T-helper 2 cell treated with Interferon-gamma antibody and Interleukin-4, amounts not matched to agents 5 μg/mL and 100 μg/mL, for 36 hours (primary cell): ENCODE measurements at places on chromosomes 7 and 10.

DNA sequence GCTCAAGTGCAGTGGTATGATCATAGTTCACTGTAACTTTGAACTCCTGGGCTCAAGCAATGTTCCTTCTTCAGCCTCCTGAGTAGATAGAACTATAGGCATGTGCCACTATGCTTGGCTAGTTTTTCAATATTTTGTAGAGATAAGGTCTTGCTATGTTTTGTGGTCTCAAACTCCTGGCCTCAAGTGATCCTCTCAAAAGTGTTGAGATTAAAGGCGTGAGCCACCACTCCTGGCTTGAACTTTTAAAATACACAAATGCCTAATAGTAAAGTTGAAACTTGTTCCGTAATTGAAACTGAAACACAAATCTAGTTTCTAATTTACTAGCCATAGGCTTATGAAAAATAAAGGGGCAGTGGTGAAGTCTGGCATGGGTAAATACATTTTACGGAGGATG lies 65.7 kb downstream of the AP3M1 start:
- DNase-seq, result peak; percentile 9
- H3K36me3 ChIP-seq, result peaks cover 33% of the 10 kb centered on the region
- peak overlapping the region; percentile 7 for H3K27ac ChIP-seq
- H3K27me3 ChIP-seq, result no peaks in the 10 kb centered on the region
- no peak overlapping the region for H3K4me3 ChIP-seq

DNA sequence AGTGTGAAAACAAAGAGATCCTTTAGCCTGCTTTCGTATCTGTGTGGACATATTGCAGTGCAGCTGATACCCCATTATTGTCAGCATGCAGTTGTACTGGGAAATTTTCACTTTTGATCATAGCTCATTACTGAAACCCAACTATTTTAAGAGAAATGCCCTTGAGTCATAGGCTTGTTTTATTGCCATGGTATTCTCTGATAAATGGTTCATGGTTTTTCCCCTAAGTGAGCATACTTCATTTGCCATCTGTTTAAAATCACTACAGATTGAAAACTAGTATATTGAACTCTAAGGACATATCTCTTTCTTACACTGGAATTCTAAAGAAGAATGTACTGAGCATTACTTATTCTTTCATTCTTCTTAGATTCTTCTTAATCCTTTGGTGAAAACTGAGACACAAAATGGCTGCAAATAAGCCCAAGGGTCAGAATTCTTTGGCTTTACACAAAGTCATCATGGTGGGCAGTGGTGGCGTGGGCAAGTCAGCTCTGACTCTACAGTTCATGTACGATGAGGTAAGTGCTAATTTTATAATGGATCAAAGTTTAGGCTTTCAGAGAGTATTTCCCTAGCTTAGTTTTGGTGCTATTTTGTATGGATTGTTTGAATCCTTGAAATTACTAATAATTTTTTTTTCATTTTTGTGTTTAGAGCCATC lies 63.0 kb downstream of the RALA start:
- H3K27ac ChIP-seq, result no peak overlapping the region
- no peak for DNase-seq
- H3K27me3 ChIP-seq, result no peaks in the 10 kb centered on the region
- H3K36me3 ChIP-seq, result peaks cover 9% of the 10 kb centered on the region
- H3K4me1 ChIP-seq, result peaks cover 3% of the 10 kb centered on the region
- no peak overlapping the region for H3K4me3 ChIP-seq

- H3K4me3 ChIP-seq, result no peak overlapping the region
- H3K36me3 ChIP-seq, result no peaks in the 10 kb centered on the region
- no peak overlapping the region for H3K27ac ChIP-seq
These were observed 175.5 kb upstream of the PLXDC2 start for GRCh38 chr10:19640566-19641263.

GRCh38 chr7:37510043-37510634 lies 61.5 kb upstream of the ELMO1 start:
- H3K27me3 ChIP-seq, result peaks cover 30% of the 10 kb centered on the region
- no peaks in the 10 kb centered on the region for H3K4me1 ChIP-seq
- no peak overlapping the region for H3K4me3 ChIP-seq
- H3K36me3 ChIP-seq, result no peaks in the 10 kb centered on the region

- H3K4me3 ChIP-seq, result no peak overlapping the region
- peaks cover 3% of the 10 kb centered on the region for H3K4me1 ChIP-seq
- no peak overlapping the region for H3K27ac ChIP-seq
- no peaks in the 10 kb centered on the region for H3K36me3 ChIP-seq
- peak; percentile 25 for DNase-seq
These were observed 9.1 kb downstream of the EN2 start for GRCh38 chr7:155466814-155467733.

DNA sequence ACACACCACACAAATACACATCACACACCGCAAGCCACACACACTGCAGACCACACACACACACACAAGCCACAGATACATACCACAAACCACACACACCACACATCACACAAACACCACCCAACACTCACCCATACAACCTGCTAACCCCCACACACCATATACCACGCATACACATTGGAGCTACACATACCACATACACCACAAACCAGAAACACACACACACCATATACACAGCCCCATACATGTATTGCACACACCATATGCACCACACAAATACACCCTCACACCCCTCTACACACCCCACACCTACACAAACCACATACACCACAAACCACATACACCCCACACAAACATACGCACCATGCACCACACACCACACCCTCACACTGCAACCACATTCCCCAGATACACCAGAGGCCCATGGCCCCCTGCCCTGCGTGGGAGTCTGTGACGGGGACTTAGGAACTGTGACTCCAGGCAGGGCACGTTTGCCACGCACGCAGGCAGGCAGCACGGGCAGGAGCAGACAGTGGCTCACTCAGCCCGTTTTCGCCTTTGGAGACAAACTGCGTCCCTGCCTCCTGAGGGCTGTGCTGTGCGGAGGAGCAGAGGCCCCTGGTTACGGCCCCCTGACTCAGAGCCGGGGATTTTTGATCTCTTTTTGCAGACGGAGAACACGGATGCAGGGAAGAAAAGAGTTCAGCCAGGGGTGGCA lies 52.6 kb downstream of the TMEM209 start:
- peaks cover 5% of the 10 kb centered on the region for H3K27me3 ChIP-seq
- H3K4me3 ChIP-seq, result no peak overlapping the region
- no peak overlapping the region for H3K27ac ChIP-seq
- DNase-seq, result no peak

DNA sequence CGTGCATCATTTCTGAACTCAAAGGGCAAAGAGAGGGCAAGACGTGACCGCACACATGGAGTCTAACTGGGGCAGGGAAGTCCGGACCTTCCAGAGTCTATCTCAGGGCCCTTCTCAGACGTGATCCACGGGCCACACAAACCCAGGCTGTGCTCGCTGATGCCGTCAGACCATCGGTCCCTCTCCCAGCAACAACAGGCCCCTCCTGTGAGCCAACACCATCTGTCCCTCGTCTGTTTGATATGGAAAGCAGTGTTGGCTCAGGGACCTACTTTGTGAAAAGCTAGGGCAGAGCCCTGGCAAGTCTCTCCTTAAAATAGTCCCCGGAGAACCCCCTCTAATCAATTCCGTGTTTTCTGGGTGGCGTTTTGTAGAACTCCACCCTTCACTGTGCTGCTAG lies 208.8 kb downstream of the TCERG1L start:
- H3K4me3 ChIP-seq, result no peak overlapping the region
- no peak for DNase-seq
- H3K27ac ChIP-seq, result no peak overlapping the region
- H3K4me1 ChIP-seq, result no peaks in the 10 kb centered on the region

- no peaks in the 10 kb centered on the region for H3K27me3 ChIP-seq
- H3K4me3 ChIP-seq, result no peak overlapping the region
- H3K36me3 ChIP-seq, result no peaks in the 10 kb centered on the region
- H3K4me1 ChIP-seq, result no peaks in the 10 kb centered on the region
- H3K27ac ChIP-seq, result no peak overlapping the region
- no peak for DNase-seq
These were observed 511.4 kb upstream of the TPK1 start for GRCh38 chr7:145347271-145347670.

DNA sequence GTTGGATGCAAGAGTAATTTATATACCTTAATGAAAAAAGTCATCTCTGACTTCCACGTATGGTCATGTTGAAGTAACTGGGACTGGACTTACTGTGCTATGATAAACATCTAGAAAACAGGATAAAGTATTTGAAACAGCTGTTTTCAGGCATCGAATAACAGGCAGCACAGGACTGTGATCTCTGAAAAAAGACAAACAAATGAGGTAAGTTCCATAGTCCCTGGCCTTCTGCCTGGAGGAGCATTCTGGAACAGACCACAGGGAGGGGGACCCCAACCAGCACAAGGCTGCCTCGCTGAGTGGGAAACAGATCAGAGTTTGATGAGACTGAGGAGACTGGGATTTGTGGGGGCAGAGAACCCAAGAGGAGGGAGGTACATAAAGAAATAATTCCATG lies 89.1 kb upstream of the HABP2 start:
- H3K4me1 ChIP-seq, result no peaks in the 10 kb centered on the region
- no peak overlapping the region for H3K4me3 ChIP-seq
- H3K27ac ChIP-seq, result no peak overlapping the region
- DNase-seq, result no peak

GRCh38 chr7:67823345-67823744 lies 826.7 kb downstream of the TYW1 start:
- H3K4me3 ChIP-seq, result no peak overlapping the region
- no peak for DNase-seq
- no peak overlapping the region for H3K27ac ChIP-seq

GRCh38 chr7:138396251-138397070 lies 63.6 kb upstream of the TRIM24 start:
- H3K4me1 ChIP-seq, result no peaks in the 10 kb centered on the region
- no peaks in the 10 kb centered on the region for H3K27me3 ChIP-seq
- DNase-seq, result no peak
- H3K4me3 ChIP-seq, result no peak overlapping the region
- no peaks in the 10 kb centered on the region for H3K36me3 ChIP-seq

DNA sequence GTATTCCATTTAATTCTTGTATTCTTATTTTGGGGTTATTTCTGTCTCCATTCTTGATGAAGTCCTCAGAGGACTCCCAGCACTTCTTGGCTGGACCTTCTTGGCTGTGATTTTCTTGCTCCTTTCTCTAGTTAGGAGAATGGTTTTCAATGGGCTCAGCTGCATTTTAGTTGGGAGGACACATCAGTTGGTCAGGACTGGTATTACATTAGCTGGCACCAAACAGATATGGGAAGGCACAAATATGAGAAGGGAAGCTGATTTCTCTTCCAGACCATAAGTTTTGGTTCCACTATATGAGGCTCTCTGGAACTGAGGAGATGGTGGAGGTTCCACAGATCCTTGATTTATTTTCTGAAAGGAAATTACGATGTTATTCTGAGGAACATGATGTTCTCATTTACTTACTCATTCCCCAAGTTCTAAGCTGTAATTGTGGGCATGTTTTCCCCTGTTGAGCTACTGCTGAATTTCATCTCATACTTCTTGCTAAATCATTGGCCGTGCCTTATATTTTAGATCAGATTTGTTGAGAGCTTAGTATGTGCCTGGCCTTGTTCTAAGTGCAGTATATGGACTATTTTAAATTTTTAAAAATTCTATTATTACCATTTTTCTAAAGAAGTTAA lies 261.0 kb downstream of the THSD7A start:
- H3K36me3 ChIP-seq, result no peaks in the 10 kb centered on the region
- no peaks in the 10 kb centered on the region for H3K27me3 ChIP-seq
- DNase-seq, result no peak
- H3K4me1 ChIP-seq, result no peaks in the 10 kb centered on the region
- H3K27ac ChIP-seq, result no peak overlapping the region
- H3K4me3 ChIP-seq, result no peak overlapping the region

DNA sequence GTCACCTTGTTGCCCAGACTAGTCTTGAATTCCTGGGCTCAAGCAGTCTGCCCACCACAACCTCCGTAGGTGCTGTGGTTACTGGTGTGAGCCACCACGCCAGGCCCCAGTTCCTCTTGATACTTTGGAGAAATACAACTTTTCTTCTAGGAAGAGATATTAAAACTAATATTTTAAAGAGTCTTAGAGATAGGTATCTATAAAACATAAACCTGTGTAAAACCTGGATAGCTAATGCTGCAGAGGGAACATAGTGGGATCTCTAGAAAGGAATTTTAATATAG lies 4.8 kb upstream of the GDI2 start:
- H3K36me3 ChIP-seq, result peaks cover 6% of the 10 kb centered on the region
- no peak overlapping the region for H3K4me3 ChIP-seq
- peaks cover 30% of the 10 kb centered on the region for H3K4me1 ChIP-seq
- no peaks in the 10 kb centered on the region for H3K27me3 ChIP-seq
- DNase-seq, result no peak

DNA sequence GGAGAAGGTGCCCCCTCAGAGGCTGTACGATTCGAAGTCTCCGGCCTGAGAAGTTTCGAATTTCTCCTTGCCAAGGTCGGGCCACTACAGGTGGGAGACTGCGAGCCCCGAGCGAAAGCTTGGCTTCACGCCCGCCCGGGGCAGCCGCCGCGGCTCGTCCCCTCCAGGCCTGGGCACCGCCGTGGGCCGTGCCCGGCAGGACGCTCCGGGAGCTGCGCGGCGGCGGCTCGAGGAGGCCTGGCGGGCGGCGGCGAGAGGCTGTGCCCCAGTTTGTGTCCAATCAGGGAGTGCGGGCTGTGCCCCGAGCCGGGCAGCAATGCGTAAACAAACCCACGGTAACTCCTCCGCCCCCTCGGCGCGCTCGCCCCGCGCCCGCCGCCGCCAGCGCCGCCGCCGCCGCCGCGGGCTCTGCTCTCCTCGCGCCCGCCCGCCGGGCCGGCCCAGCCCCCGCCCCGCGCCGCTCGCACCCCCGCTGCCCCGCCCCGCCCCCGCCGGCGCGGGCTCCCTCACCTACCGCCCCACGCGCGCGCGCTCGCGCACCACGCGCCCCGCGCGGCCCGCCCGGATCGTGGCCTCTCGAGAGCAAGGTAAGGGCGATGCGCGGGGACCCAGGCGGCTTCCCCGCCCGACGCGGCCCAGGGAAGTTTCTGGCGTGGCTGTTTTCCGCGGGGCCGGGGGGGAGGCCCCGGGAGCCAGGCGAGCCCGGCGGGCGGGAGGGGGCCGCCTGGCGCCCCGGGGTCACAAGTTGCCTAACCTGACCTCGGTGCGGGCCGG lies 57.8 kb upstream of the PCGF5 start:
- peaks cover 3% of the 10 kb centered on the region for H3K27me3 ChIP-seq
- DNase-seq, result peak; percentile 72
- peaks cover 33% of the 10 kb centered on the region for H3K4me1 ChIP-seq
- H3K27ac ChIP-seq, result peak overlapping the region; percentile 79
- H3K36me3 ChIP-seq, result peaks cover 2% of the 10 kb centered on the region

DNA sequence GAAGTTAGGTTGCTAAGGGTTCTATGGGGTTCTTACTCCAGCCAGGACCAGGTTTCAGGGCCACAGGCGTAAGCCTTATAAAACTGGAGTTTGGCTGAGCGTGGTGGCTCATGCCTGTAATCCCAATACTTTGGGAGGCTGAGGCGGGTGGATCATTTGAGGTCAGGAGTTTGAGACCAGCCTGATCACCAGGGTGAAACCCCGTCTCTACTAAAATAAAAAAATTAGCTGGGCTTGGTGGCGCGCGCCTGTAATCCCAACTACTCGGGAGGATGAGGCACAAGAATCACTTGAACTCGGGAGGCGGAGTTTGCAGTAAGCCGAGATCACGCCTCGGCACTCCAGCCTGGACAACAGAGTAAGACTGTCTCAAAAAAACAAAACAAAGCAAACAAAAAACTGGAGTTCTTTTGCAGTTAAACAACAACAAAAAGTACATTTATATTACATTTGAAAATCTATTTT lies 347 bp upstream of the RRP12 start:
- no peaks in the 10 kb centered on the region for H3K27me3 ChIP-seq
- DNase-seq, result no peak
- peaks cover 14% of the 10 kb centered on the region for H3K4me1 ChIP-seq
- peak overlapping the region; percentile 96 for H3K27ac ChIP-seq
- peaks cover 3% of the 10 kb centered on the region for H3K36me3 ChIP-seq
